ENCODE measurements at places on chromosomes 1 and 21.
A peak's percentile ranks its signal among the peaks of the same experiment; 100 is the strongest.

- peak; percentile 33 for DNase-seq
These were observed 38.7 kb upstream of the TTC34 start for GRCh38 chr1:2840036-2840809.

DNA sequence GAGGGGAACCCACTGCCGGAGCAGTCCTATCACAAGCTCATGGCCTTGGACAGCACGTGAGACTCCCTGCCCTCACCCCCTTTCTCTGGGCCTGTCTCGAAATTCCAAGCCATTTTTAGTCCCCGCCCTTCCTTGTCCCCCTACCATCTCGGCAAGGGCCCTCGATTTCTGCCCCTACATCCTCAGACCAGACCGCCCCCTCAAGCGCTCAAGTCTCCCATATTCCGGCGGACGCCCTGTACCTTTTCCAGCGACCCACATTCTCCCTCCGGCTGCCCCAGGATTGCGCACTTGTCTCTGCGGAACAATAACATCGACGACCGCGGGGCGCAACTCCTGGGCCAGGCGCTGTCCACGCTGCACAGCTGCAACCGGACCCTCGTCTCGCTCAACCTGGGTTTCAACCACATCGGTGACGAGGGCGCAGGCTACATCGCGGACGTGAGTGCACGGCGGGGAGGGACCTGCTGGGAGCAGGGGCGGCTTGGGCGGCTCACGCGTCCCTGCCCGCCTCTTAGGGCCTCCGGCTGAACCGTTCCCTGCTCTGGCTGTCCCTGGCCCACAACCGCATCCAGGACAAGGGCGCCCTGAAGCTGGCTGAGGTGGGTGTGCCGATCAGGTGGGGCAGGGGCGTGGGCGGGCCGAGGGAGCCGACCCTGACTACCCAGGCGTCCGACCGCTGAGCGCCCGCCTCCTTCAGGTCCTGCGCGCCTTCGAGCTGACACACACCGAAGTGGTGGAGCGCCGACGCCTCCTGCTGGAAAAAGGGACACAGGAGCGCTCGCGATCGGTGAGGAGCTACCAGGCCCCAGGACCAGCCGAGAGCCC, 7.0 kb downstream of the LRRC71 start:
- peak; percentile 16 for DNase-seq

- no peak for DNase-seq
These were observed 12.0 kb downstream of the PKP1 start for GRCh38 chr1:201295346-201295745.

GRCh38 chr21:34800797-34801518, 132.2 kb downstream of the CLIC6 start:
- DNase-seq: no peak

- no peak for DNase-seq
These were observed 85.2 kb downstream of the TRIM11 start for GRCh38 chr1:228321435-228321834.

DNA sequence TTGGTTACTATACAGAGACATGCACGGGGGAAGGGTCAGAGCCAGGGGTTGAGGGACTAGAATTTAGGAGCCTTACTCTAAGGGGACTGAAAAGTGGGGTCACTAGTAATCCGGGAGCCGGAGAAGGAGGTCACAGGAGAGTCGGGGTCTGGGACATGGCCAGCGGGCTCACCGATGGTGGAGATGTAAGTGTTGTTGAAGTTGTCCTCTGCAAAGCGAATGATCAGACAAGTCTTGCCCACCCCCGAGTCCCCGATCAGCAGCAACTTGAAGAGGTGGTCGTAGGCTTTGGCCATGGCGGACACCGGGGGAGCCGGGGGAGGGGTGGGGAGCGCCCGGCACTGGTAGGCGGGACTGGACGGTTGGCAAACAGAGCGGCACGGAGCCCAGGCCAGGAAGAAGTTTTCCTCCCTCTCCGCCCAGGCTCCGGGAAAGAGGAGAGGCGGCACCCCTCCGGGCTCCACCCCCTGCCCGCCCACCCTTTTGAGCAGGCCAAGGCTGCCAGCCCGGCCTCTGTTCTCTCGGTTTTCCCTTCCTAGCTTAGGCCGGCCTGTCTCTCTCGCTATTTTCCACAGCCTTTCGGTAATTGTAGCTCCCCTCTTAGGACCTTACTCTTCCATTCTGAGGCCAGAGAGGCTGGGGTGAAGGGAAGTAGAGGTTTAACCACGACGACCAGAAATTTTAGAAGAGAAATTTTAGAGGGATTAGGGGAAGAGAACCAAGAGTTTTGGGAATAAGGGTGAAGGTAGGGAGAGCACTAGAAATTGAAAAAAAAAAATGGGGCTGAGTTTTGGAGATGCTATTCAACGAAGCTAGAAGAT, at the start of gene RAB13:
TSS of gene RAB13 (minus strand) at position 399 of the 821 bp plus-strand sequence. CDS start at position 296, 103 bp downstream.
- no peak for DNase-seq

DNA sequence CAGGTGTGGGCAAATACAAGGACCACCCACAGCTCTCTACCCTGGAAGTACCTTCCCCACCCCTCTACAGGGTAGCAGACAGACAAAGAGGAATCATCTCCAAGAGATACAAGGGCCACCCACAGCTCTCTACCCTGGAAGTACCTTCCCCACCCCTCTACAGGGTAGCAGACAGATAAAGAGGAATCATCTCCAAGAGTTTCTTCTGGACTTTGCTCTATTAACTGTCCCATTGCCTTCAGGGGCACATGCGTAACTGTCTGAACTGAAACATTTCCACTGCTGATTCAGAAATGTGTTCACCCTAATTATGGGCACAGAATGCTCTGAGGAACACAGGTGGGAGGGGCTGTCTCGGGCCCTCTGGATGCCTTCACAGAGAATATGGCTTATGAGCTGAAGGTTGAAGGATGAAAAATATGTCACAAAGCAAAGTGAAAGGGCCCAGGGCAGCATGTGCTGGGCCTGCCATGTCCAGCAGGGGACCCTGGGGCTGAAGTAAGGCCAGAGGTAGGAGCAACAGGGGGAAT, 43.9 kb downstream of the ZNF281 start:
- DNase-seq: no peak

- DNase-seq: no peak
These were observed 146.5 kb downstream of the LIPI start for GRCh38 chr21:14064296-14064645.

DNA sequence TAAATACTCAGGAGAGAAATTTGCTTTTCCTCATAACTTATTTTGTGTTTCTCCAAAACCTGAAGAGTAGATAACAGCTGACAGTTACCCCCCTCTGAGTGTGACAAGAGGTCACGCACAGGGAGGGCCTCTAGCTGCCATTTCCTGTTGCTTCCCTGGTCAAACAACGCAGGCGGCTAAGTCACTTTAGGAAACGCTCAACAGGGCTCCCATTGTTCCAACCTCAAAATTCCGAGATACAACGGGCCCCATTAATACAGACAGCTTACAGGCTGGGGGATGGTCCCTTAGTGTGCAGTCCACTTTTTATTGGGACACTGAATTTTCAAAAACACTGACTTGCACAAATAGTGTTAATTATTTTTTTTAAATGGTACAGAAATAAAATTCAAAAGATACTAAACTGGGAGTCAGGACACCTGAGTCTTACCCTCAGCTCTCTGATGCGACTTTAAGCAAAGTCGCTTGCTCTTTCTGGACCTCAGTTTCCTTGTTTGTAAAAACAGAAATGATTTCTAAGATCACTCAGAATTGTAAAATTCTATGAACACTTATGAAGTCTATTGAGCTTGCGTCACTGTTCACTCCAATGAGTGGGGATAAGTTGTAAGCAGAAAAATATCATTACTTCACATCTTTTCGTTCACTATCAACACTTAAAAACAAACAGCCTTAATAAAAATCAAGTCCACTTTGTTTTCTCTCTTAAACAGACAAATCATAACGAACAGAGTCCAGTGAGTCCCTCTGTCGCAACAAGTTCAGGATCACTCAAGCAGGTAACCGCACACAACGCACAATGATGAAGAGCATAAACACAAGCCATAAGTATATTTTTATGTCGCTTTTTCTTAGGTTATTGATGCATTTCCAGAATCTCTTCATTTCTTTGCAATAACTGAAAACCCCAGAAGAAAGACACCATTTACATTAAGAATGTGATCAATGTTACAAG, 13.5 kb downstream of the LZIC start:
- no peak for DNase-seq

DNA sequence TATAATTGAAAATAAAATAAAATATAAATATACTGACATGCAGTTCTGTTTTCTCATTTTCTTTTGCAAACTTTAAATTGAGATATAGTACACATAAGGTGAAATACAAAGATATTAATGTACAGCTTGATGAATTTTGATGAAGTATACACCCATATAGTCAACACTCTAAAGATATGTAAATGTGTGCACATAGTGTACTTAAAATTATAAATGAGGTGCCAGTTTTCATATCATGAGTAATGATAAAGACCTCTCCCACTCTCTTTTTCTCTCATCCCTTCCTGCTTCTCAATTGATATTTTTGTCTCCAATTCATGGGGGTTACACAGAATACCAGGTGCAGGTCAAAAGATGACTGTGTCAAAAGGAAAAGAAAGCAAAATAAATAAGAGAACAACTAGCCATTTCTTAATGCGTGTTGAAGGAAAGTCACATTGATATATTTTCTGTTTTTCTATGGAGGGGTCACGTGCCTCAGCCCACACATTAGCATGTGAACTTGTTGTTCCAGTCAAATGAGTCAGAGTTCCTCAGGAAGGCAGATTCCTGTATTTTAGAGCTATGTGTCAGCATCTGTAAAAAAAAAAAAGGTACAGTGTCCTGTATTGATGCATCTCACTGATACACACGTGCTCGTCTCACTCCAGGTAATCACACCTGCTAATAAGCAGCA, 64.3 kb upstream of the HOOK1 start:
- no peak for DNase-seq

- no peak for DNase-seq
These were observed 371.2 kb downstream of the PTBP2 start for GRCh38 chr1:97092824-97093223.

DNA sequence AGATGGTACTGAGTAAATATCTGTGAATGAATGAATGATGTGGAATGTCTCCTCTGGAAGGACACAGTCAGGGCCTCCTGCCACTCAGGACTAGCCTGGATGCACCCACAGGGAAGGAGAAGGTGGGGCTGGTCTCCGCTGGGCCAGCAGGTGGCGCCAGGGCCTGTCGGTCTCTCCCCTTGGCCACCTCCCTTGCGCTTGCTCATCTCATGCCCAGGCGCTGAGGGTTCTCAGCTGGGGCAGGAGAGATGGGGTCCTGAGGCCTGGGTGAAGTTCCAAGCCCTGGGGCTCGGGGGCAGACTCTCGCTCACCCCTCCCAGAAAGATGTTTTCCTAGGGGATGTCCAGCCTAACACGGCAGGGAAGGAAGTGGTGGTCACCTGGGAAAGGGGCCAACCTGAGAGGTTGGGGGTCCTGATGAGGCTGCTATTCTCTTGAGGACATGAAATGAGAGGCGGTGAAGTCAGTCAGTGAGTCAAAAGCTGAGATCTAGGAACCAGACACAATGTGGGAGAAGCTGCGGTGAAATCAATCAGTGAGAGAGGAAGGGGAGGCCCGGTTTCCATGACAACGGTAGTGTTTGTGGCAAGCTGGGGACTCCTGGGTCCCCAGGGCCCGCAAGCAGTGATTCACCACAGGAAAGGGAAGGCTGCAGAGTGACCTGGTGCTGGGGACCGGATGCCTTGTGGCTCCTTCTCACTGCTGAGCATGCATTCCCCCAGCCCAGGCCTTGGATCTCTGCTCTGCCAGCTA, 14.6 kb upstream of the MEX3A start:
- peak; percentile 76 for DNase-seq

DNA sequence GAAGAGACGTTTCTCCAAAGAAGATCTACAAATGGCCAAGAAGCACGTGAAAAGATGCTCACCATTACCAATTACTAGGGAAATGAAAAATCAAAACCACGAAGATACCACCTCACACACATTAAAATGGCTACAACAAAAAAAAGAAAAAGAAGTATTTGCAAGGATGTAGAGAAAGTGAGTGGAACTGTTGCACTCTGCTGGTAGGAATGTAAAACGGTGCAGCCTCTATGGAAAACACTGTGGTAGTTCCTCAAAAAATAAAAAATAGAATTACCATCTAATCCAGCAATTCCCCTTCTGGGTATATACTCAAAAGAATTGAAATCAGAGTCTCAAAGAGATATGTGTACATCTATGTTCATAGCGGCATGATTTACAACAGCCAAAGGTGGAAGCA, 115.4 kb upstream of the EDN2 start:
- no peak for DNase-seq

DNA sequence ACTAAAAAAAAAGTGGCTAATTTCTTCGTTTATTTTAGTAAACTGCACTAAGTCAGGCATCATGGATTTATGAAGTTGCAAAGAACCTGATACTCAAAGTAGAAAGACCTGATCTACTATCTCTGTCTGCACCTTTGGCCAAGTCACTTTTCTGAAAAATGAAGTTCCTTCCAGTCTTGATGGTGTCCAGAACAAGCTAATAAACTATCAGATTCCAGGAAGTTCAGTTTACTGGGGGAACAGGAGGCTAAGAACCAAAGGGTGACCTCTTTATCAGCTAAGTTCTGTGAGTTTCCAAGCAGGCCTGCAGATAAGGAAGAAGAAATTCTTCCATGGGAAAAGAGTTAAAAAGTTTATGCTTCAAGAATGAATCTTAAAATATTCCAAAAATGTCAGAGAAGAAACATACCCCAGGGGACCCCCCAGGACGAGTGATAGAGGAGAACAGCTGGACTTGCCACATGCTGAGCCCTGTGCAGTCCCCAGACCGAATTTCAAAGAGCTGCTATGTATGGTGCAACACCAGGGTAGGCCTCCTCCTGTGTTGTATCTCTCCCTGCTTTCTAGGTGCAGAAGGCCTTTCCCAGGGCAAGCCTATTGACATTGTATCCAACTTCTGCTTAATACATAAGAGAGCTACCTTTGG, 72.8 kb upstream of the FGGY start:
- DNase-seq: no peak

GRCh38 chr21:37509802-37510393, 143.3 kb downstream of the DYRK1A start:
- DNase-seq: no peak

GRCh38 chr1:110302836-110303235, 36.3 kb upstream of the RBM15 start:
- DNase-seq: no peak

DNA sequence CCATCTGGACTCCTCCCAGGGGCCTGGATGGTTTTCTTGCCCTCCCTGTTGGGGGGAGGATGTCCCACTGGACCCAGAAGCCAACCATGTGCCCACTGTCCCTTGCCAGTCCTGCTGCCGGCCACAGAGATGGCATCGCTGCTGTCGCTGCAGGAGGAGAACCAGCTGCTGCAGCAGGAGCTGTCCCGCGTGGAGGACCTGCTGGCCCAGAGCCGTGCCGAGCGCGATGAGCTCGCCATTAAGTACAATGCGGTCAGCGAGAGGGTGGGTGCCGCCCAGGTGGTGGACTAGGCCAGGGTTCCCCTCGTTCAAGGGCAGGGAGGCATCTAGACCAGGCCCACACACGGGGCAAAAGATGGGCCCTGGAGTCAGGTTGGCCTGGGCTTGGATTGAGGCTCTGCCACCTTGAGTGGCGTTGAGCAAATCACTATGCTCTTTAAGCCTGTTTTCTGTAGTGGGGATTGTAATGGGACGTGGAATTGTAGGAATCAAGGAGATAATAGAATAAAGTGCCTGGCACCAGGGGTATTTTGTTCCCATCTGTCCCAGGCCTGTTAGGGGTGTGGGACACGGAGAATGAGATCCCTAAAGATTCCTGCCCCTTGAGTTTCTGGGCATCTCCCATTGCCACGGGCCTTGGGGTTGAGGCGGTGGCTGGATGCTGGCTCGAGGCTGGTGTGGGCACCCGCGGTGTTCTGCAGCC, 2.6 kb downstream of the CROCC start:
- no peak for DNase-seq
